Activated CD4-positive, alpha-beta T cell treated with anti-CD3 and anti-CD28 coated beads for 4 hours (primary cell): ENCODE measurements at places on chromosomes 4 and X.

- DNase-seq, result no peak
Measured at GRCh38 chr4:86845593-86845992, 3.6 kb downstream of the SLC10A6 start.

DNA sequence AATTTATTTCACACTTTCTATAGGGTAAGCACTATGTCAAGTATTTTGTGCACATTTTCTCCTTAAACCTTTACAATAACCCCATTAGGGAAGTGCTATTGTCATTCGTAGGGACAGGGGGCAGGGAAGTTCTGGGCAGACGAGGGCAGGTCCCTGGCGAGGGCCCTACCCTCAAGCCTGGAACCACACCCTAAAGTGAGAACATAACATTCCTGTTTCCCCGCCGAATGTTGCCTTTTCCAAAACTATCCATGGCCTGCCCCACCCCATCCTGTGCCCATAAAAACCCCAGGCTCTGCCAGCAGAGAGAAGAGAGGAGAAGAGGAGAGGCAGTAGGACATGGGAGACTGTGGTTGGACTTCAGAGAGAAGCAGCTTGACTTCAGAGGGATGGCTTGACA lies 39.8 kb upstream of the CCKAR start:
- DNase-seq, result no peak

DNA sequence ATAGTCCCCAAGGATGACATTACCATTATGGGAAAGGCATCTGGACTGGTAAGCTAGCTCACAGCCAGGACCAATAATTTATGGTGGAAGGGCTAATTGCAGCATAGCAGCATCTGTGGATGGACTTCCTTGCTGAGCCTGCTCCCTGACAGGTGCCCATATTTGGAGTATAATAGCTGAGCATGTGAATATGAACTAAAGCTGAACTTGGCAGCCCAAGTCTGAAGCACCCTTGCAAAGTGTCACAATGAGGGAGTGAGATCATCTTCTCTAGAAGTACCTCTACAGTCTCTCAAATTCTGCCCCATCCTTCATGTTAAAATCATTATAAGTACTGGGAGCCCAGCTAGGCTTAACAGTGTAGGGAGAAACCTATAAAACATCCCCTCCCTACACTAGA lies 128.2 kb upstream of the INPP4B start:
- no peak for DNase-seq

- DNase-seq, result no peak
Measured at GRCh38 chrX:16852617-16853179, 17.5 kb downstream of the RBBP7 start.

DNA sequence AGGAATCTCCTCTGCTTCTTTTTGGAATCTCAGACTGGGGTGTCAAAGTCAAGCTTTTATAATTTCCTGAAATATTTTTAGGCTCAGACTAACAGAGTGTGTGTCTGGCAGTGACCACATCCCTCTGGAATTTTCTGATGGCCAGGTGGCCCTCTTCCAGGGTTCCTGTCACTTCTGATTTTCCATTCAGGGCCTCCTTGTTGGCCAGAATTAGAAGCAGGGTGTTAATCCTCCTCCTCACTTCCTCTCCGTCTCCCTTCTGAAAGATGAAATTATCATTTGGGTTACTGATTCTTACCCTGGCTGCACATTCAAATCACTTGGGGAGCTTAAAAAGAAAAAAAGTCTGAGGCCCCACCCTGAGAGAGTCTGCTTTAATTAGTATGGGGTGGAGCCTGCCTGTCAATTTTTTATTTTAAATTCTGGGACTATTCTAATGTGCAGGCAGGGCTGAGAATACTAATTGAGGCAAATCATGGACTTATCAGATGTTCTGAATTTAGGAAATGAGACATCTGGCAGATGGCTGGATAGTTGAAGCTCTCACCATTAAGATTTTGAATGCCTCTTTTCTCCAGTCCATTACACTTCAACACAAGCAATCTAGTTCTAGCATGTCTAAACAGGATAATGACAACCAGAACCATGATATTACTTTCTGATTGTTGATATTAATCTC lies 43.2 kb downstream of the HAND2 start:
- no peak for DNase-seq
